Activated naive CD4-positive, alpha-beta T cell treated with Interleukin-2 at 50 U/mL for 16 hours (primary cell): ENCODE measurements at places on chromosomes 11 and 22.

DNA sequence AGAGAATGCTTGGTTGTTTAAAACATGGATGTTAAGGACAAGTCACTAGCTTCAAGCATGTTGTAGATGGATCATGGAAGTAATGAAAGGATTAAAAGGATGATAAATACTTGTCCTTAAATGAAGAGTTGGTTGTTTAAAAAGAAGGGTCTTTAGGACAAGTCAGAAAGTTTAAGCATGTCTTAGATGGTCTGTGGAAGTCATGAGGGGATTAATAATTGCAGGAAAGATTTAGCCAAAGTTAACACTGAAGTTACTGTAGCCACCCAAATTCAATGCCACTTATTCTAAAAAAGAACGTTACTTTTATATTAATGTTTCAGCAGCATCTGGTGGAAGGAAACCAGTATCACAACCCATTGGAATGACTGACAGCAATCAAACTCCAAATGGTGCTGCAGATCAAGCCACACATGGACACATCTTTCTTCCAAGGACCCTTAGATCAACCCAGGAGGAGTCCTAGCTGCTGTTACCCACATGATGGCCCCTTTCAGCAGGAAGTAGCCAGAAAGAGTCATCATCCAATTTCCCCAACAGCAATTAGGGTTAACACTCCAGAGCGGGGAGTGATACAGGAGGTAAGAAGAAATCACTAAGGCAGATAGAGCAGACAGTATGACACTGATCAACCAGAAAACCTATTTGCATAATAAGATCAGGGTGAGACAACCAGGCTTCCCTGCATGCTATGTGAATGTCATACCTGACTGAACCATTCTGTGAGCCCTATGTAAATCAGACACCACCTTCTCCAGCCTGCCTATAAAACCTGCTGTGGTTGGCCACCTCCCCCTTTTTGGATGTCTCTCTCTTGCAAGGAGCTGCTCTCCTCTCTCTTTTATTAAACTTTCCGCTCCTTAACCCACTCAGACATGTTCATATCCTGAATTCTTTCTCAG is 88.4 kb upstream of the GNAZ start:
- no peak for DNase-seq

DNA sequence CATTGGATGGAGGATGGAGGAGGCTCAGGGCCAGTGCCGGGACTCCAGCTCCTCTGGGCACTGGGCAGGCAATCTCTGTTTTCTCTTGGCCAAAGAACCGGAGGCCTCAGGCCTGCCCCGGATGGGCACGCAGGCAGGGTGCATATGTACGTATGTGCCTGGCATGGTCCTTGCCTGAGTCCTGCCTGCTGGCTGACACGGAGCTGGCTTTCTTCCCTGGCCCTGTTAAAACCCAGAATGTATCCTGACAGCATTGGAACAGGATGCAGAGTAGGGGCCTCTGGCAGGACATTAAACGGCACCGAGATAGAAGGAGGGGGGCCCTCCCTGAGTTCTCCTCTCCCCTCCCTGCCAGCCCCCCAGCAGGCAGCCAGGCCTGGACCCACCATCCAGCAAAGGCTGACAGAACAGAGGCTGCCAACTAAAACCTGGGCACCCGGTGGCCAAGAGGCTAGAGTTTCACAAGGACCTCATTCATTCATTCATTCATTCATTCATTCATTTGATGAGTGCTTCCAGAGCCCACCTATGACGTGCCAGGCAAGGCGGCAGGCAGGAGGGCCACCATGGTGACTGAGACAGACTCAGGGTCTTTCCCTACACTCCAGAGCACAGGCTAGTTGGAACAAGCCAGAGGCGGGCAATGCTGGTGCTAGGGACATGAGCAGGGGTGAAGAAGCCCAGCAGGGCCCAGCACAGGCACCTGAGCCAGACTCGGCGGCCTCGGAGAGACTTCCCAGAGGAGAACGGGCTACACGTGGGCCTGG is 28.8 kb downstream of the FLRT1 start:
- DNase-seq = no peak

- DNase-seq = no peak
These were observed 75.0 kb downstream of the CACNA1I start for GRCh38 chr22:39645532-39645931.

DNA sequence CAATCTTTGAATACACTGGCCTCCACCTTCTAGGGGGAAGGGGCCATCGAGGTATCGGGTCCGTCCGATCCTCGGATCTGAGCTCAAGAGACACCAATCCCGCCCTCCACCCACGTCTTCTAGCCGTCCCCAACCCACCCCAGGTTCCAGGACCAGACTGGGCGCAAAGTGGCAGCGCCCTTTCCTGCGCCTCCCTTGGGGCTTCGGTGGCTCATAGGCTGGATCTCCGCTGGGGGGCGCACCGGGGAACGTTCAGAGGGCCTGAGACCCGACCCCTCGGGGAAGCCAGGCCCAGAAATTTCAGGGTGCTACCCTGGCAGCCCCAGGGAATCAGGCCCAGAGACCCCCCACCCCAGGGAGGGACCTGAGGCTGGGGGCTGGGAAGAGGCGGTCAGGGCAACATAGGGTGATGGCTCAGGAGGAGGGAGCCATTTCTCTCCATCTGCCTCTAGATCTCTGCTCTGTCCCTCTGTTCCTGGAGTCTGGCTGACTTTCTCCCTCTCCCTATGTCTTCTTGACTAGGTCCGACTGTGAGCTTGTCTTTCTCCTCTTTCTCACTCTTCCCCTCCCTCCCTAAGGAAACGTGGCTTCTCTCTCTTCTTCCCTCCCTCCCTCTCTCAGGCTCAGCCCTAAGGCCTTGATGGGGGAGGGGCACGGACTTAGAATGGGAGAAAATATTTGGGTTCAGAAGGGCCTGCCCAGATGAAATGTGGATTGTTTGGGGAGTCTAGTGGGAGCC is 1.1 kb downstream of the CREB3L1 start:
- DNase-seq = peak; percentile 22

GRCh38 chr11:8927233-8927632 is 5.5 kb downstream of the C11orf16 start:
- no peak for DNase-seq
